ENCODE measurements at places on chromosomes 2 and 18.

- no peak for DNase-seq
These were observed 130.8 kb downstream of the SPAG16 start for GRCh38 chr2:213415093-213415492.

DNA sequence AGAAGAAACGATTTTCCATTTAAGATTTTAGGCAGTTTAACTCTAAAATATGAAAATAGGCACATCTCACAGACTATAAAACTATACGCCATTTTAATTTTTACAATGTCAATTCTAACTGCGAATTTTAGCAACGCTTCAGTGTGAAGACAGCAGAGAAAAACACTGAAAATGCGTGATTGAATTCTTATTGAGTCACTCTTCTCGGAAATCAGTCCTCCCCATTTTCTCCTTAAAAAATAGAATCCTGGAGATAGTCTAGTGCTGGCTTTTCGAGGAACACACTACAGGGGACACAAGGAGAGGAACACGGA is 373 bp upstream of the TAF4B start:
- DNase-seq: no peak

DNA sequence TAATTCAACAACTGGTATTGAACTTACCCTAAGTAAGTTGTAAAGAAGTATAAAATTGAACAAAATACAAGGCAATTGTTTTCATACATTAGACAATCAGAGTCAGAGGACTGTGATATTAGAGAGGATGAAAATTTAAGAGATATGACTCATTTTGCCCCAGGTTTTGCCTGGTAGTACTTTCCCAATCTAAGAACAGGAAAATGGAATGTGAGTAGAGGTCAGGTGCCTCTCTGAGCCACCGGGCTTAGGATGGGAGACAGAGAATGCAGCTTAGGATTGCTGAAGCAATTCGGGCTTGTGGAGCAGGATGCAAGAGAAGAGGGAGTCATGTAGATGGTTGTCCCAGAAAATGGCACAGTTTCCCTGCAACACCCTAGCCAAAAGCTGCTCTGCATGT is 219.7 kb upstream of the CHST9 start:
- DNase-seq: no peak

- DNase-seq: no peak
These were observed 12.6 kb downstream of the SCN3A start for GRCh38 chr2:165191096-165191728.

- DNase-seq: no peak
These were observed 11.6 kb upstream of the NAB1 start for GRCh38 chr2:190637281-190637734.

GRCh38 chr2:233371641-233372040 is 17.3 kb downstream of the DGKD start:
- DNase-seq: no peak

GRCh38 chr2:47401789-47402554 is 984 bp upstream of the MSH2 start:
- no peak for DNase-seq

DNA sequence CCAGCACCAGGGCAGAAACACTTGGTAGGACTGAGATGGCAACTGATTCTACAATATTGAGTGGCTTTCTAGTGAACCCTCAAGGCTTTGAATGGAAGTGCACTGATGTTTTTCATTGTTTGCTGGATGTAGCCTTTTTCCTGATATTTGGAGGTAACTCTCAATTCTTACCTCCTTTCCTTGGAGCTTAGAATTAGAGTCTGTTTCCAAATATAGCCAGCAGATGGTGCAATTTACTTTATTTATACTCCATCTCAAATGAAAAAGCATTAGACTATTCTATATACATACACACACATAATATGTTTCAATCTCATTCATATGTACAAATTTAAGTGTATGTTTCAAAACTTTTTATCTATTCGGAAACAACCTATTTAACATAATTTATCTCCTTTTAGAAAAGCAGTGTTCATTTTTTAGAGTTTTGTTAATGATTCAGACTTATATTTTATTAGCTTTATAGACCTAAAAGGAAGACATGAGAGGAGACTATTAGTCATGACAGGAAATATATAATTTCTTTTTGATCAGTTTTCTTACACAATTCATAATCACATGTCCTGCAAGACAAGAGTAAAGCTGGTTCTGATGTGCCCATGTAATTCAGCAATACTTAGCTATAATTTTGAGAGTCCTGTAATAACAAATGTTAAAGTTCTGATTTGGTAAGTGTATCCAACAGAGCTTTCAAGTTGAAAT is 124.8 kb downstream of the NUP35 start:
- peak; percentile 12 for DNase-seq

DNA sequence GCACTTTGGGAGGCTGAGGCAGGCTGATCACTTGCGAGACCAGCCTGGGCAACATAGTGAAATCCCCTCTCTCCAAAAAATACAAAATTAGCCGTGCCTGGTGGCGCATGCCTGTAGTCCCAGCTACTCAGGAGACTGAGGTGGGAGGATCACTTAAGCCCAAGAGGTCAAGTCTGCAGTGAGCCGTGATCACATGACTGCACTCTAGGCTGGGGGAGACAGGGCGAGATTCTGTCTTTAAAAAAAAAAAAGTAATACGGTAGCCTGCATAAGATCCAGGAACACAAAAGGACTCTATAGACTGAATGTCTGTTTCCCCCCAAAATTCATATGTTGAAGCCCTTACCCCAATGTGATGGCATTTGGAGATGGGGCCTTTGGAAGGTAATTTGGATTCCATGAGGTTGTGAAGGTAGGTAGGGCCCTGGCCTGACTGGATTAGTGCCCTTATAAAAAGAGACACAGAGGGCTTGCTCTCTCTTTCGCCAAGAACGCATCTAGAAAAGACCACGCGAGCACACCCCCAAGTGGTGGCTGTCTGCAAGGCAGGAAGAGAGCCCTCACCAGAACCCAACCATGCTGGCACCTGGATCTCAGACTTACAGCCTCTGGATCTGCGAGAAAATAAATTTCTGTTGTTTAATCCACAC is 17.0 kb downstream of the MBOAT2 start:
- no peak for DNase-seq

- DNase-seq: no peak
These were observed 225.3 kb upstream of the AGAP1 start for GRCh38 chr2:235268535-235268934.

- no peak for DNase-seq
These were observed 5.0 kb downstream of the TFPI start for GRCh38 chr2:187549193-187549592.

DNA sequence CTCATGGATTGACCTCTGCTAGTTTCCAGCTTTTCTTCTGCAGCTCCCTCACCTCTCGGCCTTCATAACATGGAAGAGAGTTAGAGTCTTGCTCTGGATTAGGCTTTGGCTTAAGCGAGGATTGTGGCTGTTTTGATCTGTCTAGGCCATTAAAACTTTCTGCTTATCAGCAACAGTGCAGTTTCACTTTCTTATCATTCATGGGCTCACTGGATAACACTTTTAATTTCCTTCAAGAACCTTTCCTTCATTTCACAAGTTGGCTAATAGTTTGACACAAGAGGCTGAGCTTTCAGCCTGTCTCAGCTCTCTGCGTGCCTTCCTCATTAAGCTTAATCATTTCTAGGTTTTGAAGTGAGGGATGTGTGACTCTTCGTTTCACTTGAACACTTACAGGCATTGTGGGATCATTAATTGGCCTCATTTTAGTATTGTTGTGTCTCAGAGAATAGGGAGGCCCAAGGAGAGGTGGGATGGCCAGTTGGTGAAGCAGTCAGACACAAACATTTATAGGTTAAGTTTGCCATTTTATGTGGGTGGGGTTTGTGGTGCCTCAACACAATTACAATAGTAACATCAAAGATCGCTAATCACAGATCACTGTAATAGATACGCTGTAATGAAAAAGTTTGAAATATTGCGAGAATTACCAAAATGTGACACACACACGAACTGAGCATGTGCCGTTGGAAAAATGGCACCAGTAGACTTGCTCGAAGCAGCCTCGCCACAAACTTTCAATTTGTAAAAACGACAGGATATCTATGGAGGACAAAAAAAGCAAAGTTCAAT is 129.3 kb downstream of the ZNF236 start:
- no peak for DNase-seq

- no peak for DNase-seq
These were observed 5.8 kb downstream of the MYO5B start for GRCh38 chr18:50189160-50189559.

- no peak for DNase-seq
These were observed 6.8 kb upstream of the PCARE start for GRCh38 chr2:29080886-29081743.

DNA sequence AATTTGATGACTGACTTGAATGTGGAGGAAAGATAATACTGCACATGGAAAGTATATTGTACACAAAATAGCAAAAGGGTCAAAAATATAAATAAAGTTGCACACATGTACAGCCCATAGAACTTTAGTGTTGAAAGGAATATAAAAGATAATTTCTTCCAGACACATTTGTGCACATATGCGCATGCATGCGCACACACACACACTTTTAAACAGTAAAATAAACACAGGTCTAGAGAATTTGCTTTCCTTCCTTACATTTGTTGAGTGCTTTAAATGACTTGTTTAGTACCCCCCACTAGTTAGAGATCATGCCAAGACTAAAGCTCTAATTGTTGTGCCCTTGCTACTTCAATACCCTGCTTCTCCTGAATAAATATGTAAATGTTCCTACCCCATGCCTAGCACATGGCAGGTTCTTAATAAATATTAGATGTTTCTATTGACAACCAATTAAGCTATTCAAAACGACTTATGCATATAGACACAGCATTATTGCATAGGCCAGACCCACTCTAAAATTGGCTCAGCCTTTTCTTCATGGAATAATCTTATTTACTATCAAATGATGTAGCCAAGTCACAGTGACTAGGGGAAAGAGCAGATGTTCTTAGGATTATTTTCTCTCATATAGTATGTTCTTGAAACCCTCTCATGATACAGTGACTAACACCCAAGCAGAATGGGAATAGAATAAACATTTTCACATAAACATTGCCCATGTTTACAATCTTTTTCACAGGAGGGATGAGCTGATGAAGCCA is 165.5 kb upstream of the ACVR2A start:
- DNase-seq: no peak

GRCh38 chr2:72361521-72361920 is 213.9 kb upstream of the CYP26B1 start:
- no peak for DNase-seq

DNA sequence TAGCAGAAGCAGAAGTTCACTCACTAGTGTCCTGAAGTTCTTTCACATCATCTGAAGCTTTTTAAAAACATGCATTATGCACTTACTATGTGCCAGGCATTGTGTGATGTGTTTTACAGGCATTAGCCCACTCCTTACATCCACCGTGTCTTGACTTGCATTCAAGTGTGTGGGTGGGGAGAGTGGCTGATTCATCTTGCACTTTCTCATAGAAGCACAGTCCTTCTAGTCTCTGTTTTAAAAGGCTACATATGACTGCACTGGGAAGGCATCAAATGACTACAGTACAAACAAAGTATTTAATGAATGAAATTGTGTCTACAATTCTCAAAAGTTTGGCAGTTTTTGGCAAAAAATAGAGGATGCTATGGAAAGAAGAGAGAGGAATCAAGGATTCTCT is 21.6 kb upstream of the DSC3 start:
- no peak for DNase-seq

GRCh38 chr2:158221063-158222020 is 119.7 kb downstream of the UPP2 start:
- DNase-seq: no peak

DNA sequence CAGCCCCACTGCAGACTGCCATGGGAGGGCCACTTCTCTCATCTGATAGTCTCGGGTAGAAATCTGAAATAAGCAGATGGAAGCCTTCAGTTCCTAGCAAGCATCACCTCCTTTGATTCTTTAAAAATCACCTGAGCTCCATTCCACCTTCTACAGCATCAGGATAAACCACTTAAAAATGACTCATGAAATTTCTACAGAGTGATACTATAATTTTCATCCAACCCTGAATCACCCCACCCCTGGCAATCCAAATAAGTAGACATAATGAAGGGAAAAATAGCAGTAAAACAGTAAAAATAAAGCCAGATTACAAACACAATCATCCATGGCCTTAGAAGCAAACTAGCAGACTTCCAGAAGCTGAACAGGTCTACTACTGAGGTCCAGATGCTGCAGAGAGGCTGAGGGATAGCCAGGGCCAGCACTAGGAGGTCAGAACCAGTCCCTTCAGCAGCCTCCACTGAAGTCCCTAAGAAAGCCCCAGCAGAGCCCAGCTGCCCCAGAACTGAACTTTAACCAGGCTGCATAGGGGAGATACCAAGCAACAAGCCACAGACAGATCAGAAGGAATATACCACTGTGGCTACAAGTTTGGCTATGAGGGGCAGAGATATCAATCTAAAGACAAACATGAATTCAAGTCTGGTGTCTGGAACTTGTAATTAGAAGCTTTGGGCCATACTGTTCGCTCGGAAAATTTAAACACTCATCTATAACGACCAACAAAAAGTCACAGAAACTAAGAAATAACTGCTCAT is 54.7 kb upstream of the RNU4ATAC start:
- no peak for DNase-seq

- no peak for DNase-seq
These were observed 220.6 kb upstream of the LRRTM1 start for GRCh38 chr2:80525152-80525551.
